ENCODE measurements at places on chromosomes 16 and 17.

DNA sequence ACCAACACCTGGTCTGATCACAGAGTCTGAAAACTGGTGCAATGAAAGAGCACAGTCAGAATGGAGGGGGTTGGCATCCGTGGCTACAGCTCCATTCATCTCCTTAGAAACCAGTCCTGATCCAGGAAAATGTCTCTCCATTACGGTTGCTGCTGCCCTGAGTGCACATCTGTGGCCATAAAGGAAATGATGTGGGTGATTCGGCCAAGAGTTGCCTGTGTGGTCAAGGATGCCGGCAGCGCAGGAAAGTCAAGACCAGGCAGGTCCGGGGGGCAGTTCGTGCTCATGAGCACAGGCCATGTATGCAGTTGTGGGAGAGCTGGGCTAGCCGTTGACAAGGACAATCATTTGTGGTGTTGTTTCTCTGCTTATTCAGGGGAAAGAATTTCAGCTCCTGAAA lies 5.9 kb downstream of the XAF1 start:
- DNase-seq = no peak

GRCh38 chr17:4892499-4893221 lies 6.7 kb upstream of the C17orf107 start:
- no peak for DNase-seq

- no peak for DNase-seq
Measured at GRCh38 chr16:11360641-11361373, 15.5 kb downstream of the RMI2 start.

DNA sequence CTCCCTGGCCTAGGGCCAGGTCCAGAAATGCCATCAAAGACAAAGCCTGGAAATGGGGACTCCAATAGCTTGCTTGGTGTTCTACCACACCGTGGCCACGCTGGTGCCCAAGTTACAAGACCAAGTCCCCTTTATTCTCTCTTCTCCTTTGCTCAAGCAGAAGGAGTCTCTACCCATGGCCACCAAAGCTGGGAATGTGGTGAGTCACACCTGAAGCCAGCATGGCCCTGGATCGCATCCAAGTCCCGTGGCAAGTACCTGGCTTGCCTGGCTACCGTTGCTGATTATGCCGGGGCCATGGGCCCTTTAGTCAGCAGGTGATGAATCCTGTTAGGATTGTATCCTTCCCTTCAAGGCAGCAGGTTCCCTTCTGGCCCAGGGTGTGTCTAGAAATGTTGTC lies 260.0 kb downstream of the HAPSTR1 start:
- no peak for DNase-seq

DNA sequence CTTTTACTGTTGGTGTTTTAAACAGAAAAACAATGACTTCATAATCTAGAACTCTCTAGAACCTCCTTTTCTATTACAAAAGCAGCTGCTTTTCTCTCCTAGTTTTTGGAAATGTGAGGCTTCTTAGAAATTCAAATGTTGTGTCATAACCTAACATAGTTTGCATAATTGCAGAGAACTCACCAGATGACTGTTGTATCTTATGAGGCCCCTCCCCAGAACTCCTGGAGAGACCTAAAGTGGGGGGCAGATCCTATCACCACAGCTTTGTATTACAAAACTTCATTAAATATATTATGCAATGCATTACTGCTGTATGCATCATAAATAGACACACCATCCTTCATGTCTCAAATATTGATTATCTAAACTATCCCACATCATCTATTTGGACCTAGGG lies 538.7 kb upstream of the HSBP1 start:
- DNase-seq = no peak

- DNase-seq = no peak
Measured at GRCh38 chr16:667780-668518, at the start of gene RHOT2. Gene RHOT2, plus strand, starts transcription at chr16:668132. Its CDS starts 68 bp downstream, at chr16:668200.

- no peak for DNase-seq
Measured at GRCh38 chr17:3963237-3964201, 718 bp downstream of the ATP2A3 start.

Data from Panc1 (cell line).